ENCODE measurements at places on chromosomes 1 and 21.

DNA sequence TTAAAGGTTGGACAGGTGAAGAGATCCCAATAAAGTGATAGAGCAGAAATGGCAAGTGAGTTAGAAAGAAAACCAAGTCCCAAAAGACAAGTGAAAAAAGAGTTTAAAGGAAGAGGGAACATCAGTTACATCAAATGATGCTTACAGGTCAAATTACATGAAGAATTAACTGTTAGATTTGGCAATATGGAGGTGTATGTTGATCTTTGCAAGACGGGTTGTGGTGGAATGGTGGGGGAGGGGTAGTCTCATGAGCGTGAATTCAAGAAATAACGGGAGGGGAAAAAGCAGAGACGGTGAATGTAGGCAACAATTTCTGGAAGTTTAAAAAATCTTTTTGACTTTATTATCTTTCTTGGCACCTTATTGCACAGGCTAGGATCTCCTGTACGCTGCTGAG lies 76.6 kb downstream of the NTPCR start:
- no peak for DNase-seq

DNA sequence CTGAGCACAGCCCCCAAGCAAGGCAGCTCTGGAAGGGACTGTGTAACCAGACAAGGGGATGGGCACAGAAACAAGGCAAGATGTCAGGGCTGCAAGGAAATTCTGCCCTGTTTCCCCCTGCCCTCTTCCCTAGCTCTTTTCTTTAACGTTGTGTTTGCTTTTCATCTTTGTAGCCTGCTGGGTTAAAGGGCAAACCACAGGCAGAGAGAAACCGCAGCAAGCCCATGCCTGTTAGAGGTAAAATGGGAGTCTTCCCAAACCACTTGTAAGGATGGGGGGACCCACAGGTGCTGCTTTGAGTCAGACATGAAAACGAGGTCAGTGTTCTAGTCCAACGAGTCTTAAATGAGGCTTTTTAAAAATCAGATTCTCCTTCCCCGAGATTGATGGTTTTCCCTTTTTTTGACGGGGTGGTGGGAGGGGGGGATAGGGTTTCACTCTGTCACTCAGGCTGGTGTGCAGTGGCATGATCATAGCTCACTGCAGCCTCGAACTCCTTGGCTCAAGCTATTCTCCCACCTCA lies 13.3 kb downstream of the TGFBR3 start:
- no peak for DNase-seq

- no peak for DNase-seq
Measured at GRCh38 chr21:44485254-44485793, 30.0 kb downstream of the LRRC3 start.

DNA sequence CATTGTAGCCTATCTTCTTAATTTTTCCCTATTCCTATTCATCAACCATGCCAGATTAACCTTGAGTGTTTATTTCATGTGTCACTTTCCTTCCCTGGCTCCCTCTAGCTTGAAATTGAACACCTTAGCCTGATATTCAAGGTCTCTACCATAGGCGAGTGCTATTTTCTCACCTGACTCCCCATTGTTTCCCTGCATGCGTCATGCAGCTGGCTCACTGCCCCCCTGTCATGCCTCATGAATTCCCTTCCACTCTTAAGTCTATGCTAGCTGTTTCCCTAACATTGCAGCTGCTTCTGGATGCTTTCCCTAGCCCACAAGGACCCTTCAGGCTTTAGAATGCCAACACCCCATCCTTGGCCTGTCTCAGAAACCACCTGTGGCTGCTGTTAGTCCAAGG lies 56.7 kb upstream of the CD1D start:
- DNase-seq, result no peak

- peak; percentile 63 for DNase-seq
Measured at GRCh38 chr1:180117764-180118116, 36.9 kb upstream of the QSOX1 start.

- peak; percentile 84 for DNase-seq
Measured at GRCh38 chr1:206469933-206470691, at the start of gene IKBKE. Gene IKBKE, plus strand, starts transcription at chr1:206470476. Its CDS starts 2,752 bp downstream, at chr1:206473228.

GRCh38 chr1:193325042-193325441 lies 138.6 kb upstream of the B3GALT2 start:
- DNase-seq, result peak; percentile 37

- DNase-seq, result no peak
Measured at GRCh38 chr1:154863315-154864174, 6.5 kb downstream of the KCNN3 start.

GRCh38 chr1:168488138-168488537 lies 55.7 kb downstream of the XCL2 start:
- DNase-seq, result peak; percentile 62

GRCh38 chr21:26528882-26529281 lies 44.2 kb downstream of the CYYR1 start:
- DNase-seq, result no peak

DNA sequence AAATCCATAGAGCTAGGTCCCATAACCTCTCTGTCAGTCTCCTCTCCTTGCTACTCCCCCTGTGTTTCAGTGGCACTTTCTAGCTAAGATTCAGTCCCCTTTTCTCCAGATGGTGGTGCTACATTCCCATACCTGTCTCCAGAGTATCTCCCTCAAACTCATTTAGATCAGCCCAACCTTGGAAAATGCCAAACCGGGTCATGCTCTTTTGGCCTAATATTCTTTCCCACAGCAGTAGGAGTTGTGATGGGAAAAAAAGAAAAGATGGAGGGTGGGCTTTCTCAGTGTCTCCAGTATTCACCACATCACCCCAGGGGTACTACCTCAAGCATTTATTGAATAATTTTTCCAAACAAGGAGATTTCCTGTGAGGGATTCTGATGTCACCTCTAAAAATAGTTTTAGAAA lies 3.2 kb upstream of the RXFP4 start:
- DNase-seq, result peak; percentile 63

DNA sequence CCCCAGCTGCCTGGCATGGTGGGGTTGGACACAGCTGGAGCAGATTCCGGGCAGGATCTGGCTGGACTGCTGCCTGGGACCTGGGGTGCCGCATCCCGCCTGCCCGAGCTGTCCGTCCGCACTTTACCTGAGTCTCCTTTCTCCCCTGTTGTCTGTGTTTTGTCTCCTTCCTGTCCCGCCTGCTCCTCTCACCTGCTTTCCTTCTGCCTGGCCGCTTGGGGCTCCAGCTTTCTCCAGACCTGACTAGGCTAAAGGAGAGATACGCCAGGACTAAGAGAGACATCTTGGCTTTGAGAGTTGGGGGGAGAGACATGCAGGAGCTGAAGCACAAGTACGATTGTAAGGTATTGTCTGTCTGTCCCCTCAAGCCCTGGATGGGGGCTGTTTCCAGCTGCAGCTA lies 73.3 kb downstream of the ARHGEF10L start:
- DNase-seq, result no peak

DNA sequence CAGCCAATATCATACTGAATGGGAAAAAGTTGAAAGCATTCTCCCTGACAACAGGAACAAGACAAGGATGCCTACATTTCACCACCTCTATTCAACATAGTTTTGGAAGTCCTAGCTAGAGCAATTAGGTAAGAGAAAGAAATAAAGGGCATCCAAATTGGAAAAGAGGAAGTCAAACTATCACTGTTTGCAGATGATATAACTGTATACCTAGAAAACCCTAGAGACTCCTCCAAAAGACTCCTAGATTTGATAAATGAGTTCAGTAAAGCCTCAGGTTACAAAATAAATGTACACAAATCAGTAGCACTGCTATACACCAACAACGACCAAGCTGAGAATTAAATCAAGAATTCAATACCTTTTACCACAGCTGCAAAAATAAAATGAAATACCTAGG lies 171.3 kb upstream of the HP1BP3 start:
- DNase-seq, result no peak

- DNase-seq, result peak; percentile 54
Measured at GRCh38 chr1:155174324-155175280, 953 bp downstream of the TRIM46 start.

GRCh38 chr1:185573677-185574076 lies 160.5 kb upstream of the HMCN1 start:
- no peak for DNase-seq

DNA sequence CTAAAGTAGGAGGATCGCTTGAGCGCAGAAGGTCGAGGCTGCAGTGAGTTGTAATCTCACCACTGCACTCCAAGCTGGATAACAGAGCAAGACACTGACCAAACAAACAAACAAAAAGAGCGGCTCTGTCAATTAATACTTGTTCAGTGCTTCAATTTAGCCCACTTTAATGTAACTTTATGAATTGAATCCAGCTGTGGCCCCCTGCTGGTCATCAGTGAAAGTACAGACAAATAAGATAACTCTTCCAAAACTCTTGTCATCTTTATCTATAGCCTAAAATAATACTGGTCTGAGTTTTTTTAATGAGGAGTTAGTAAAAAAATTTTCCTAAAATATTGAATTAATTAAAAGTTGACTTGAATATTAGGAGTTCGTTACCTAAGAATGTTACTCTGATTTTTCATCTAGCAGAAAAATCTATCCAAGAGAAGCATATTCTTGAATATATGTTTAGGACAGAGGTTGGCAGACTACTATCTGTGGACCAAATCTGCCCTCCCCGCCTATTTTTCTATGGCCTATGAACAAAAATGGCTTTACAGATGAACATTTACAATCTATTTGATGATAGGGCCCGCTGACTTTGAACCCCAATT lies 26.1 kb downstream of the ATP5PF start:
- DNase-seq, result peak; percentile 77

DNA sequence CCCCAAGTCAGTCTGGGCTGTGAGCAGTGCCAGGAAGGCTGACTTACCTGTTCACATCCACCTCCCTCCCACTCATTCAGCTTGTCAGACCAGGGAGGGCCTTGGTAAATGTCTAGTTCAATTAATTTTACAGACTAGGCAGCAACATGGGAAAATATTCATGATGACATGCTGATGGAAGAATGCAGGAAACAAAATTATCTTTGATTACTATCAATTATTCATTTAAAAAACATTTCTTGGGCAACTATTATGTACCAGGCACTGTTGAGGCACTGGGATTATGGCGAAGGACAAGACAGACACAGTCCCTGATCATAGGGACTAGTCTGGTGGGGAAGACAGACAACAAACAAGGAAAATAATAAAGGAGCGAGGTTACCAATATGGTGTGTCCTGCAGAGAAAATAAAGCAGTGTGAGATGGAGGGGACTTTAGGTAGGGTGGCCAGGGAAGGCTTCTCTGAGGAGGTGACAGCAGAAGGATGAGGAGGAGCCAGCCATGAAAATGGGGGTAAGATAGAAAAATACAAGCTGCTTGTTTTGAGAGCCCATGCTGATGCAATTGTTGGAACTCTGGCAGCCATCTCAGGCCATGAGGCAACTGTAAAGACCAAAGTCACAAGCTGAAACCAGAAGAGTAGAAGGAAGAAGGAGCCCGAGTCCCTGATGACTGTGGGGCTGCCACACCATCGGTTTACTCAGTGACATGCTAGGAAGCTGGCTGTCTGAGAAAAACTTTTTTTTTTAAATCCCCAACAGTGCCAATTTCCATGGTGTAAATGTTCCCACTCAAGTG lies 14.0 kb downstream of the TRIM62 start:
- no peak for DNase-seq

- peak; percentile 93 for DNase-seq
Measured at GRCh38 chr1:59367301-59368007, 70.6 kb downstream of the FGGY start.

GRCh38 chr21:31913182-31913608 lies 40.4 kb downstream of the HUNK start:
- DNase-seq, result no peak

DNA sequence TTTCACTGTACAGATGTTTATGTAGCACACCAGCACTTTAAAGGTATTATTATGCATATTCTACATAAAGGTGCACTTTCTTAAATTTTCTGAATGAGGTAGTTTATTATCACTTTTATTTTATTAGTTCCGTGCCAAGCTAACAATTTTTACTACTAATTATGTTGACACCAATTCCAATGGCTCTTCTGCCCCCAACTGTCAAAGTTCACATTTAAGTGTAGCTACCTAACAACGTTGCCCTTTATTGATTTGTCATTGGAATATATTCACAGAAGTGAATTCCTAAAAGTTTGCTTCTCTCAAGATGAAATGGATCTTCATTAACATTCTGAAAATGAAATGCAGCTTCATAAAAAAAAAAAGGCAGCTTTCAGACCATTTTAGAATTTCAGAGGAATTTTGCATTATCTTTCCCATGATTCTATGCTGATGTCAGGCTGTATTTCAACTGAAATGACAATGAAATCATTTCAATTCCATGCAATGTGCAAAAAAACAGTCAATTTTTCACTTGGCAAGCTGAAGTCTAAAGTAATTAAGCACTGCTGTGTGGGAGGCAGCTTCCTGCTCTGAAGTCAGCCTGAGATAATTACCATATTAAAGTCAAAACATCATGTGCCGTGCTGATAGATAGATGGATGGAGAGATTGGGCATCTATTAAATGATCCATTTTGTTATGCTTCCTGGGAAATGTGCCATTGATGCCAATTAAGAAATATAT lies 229.2 kb downstream of the TTLL7 start:
- DNase-seq, result no peak

DNA sequence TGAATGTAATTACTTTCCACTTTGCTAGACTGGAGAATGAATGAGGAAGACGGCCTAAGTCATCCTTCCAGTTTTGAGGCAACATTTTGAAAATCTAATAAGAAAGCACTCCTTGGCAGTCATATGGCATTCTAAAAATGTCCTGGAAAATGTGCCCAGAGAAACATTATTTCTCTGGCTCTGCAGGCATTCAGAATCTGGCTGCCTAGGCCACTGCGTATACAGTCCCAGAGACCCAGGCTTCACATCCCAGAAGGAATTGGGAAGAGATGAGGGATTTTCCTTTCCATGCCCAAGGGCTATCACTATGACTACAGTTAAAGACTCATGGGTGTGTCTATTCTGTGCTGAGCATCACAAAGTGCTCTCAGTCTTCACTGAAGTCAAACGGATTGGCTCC lies 92.9 kb downstream of the BEND5 start:
- peak; percentile 20 for DNase-seq

- DNase-seq, result peak; percentile 29
Measured at GRCh38 chr1:38929476-38929875, 12.2 kb downstream of the RHBDL2 start.

DNA sequence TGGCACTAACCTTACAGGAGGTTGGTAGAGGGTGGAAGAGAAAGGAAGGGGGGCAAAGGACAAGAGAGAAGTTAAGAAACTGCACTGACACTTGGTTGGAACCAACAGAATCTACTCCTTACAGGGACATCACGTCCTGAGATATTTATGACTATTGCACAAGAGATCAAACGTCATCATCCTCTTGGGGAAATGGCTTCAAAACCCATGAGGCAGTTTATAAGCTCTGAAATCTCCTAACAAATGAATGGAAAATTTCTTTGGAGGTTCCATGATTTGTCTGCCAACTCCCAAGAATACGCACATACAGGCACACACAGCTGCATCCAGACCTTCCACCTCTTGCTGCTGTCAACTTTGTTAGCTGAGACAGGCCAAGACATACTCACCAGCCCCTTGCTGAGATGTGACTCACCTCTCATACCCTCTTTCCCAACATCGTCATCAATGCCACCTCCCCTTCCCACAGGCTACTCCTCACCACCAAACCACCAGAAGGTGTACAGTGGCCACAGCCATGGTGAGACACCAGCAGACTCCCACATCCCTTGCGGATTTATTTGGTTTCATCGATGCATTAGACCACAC lies 135.5 kb downstream of the SETD4 start:
- DNase-seq, result peak; percentile 11
